ENCODE measurements at places on chromosomes 6 and 20.

GRCh38 chr6:41984623-41985022, 43.0 kb upstream of the CCND3 start:
- DNase-seq, result no peak

- DNase-seq, result no peak
Measured at GRCh38 chr6:170313716-170314295, 7.2 kb downstream of the FAM120B start.

DNA sequence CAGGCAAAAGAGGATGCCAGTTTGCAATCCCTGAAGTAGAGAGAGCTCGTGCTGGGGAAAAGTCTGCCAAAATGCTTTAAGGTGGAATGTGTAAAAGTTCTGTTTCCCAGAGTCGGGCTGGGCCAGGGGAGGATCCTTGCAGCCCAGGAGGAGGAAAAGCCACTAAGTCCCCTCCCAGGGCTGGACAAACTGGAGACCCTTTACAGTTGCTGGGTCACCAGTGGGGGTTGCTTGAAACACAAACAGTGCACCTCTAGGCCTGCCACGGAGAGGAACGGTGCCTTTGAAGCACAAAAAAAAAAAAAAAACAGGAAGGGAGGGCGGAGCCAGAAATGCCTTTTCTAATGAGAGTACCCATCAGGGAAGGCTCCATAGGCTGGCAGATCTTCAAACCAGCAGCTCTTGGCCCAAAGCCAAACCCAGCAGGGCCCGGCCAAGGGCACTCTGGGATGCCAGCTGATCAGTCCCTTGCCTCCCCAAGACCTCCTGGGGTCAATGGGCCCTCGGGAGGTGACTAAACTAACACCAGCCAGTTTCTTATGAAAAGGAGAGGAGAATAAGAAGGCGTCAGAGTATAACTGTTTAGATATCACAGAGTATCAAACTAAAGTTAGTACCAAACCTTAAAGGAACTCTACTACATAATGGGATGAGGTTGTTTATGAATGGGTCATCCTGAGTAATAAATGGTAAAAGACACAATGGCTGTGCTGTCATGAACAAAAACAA, 23.7 kb downstream of the HLA-A start:
- peak; percentile 90 for DNase-seq

GRCh38 chr6:63589952-63590411, 17.7 kb downstream of the LOC128125822 start:
- no peak for DNase-seq

GRCh38 chr20:48096957-48097890, 311.9 kb upstream of the SULF2 start:
- DNase-seq, result peak; percentile 17

GRCh38 chr6:18742406-18742805, 355.3 kb downstream of the RNF144B start:
- DNase-seq, result no peak

DNA sequence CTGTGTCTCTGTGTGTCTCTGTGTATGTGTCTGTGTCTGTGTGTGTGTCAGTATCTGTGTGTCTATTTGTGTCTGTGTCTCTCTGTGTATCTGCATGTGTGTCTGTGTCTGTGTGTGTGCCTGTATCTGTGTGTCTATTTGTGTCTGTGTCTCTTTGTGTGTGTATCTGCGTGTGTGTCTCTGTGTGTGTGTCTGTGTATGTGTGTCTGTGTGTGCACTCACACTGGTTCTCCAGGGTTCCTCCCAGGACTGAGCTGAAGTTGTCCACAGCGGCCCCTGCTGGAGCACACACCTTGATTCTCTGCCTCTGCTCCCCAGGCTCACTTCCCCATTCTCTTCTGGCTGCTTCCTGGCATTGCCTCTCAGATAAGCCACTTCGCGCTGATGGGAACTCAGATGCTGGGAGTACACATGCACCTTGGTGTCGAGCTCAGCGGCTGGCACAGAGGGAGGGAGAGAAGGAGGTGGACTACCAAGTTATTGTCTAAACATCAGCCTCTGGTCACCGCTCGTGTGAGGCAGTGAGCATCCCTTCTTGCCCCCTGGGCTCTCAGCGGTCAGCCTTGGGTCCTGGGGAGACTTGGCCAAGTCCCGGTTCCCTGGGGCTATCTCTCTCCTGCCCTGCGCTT, 104.9 kb upstream of the NXT1 start:
- DNase-seq, result peak; percentile 30

DNA sequence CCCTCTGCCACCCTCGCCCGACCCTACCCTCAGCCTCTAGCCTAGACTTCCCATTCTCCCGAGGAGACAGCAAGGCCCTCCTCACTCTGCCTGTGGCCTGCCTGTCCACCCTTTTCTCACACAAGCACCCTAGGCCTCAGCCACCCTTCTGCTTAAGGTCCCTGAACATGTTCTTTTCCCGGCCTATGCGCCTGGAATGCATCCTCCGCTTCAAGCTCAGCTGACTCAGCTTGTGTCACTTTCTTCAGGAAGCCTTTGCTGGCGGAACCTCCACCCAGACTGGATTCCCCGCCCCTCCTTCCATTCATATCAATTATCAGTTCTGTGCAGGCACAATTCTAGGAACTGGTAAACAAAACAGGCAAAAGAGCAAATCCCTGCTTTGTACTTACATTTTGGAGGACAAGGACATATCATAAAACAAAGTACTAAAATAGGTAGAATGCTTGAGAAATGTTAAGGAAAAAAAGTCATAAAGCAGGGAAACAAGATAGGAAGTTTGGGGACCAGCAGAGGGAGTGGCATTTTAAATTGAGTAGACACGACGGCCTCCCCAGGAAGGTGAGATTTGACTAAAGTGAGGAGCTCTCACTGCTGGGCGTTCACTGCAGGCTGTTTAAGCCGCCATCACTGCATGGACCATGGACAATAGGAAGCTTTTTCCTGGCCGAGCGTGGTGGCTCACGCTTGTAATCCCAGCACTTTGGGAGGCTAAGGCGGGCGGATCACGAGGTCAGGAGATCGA, 17.9 kb upstream of the SNHG17 start:
- no peak for DNase-seq

GRCh38 chr20:1565461-1565860, 8.0 kb upstream of the SIRPD start:
- DNase-seq, result no peak

GRCh38 chr6:161085246-161085645, 93.7 kb downstream of the MAP3K4 start:
- no peak for DNase-seq

- DNase-seq, result no peak
Measured at GRCh38 chr6:41236276-41236675, 8.1 kb downstream of the TREML4 start.

- DNase-seq, result no peak
Measured at GRCh38 chr6:64497634-64498033, 862.0 kb downstream of the PHF3 start.

- peak; percentile 31 for DNase-seq
Measured at GRCh38 chr6:4253604-4254231, 118.3 kb upstream of the ECI2 start.

- DNase-seq, result no peak
Measured at GRCh38 chr20:58633161-58634053, 17.7 kb upstream of the STX16 start.

DNA sequence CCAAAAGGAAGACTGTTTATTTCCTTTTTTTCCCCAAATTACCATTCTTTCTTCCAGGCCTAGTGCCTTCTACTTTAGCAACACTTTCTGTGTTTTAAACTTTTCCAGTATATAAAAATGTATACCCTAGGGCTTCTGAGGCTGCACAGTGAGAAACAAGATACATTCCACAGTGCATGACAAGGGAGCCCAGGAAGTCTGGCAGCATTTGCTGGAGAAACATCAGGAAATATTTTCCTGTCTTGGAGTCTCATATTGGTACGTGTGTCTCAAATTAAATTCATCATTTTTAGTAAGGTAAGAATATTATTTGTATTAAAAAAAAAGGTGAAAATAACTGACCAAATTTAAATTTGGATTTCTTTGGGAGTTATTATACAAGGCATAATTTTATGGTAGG, 662.6 kb downstream of the RFPL4B start:
- DNase-seq, result no peak

DNA sequence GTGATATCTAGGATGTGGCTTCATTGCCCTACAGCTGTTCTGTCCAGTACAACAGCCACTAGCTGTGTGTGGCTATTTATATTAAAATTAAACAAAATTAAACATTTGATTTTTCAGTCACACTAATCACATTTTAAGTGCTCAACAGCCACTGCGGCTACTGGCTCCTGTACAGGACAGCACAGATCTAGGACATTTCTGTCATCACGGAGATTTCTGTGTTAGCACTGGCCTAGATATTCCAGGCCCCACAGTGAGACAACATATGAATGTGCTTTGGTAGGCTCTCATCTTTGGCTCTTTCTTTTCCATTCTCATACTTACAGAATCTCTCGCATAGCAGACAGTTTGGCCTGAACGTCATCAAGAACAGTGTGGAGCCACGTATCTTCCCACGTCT, 48.4 kb upstream of the ZBTB24 start:
- DNase-seq, result no peak

DNA sequence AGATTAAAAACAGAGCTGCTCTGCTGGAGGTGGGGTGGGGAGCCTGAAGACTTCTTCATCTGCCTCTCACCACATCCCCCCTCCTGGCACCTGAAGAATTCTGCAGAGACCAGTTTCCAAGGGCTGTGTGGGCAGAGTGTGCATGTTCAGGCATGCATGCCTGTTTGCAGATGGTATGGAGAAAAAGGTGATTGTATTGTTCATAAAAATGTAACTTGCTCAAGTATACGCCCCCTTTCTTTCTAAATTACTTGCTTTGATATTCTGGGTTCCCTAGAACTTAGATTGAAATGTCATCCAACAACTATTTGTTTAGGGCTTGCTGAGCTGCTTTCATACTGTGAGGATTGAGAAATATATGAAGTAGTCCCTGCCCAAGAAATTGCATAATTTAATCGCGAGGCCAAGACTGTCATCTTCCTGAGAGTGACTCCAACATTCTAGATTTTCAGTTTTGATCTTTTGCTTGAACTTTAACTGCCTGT, 83.6 kb downstream of the LCA5 start:
- DNase-seq, result no peak

DNA sequence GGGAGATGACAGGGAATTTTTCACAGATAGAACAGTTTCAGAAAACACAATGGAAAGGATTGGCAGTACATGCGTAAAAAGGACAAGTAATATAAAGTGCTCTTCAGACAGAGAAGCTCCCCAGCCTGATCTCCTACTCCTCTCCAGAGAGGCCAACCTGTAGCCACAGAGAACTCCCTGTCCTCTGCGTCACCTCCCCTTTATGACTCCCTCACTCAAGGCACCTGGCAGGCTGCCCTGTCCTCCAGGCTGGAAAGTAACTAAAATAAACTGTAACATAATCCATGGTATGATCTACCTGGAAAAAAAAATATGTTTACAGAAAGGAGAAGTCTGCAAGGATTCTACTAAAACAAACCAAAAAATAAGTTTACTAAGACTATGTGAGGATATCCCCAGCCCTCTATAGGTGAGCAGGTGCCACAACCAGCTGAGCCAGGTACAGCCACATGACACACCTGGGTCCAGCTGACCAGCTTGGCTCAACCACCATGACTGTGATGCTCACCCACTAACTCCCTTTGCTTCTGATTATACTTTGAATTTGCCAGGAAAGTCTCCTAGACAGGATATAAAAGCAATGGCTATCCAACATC, 29.2 kb downstream of the MBOAT1 start:
- no peak for DNase-seq

DNA sequence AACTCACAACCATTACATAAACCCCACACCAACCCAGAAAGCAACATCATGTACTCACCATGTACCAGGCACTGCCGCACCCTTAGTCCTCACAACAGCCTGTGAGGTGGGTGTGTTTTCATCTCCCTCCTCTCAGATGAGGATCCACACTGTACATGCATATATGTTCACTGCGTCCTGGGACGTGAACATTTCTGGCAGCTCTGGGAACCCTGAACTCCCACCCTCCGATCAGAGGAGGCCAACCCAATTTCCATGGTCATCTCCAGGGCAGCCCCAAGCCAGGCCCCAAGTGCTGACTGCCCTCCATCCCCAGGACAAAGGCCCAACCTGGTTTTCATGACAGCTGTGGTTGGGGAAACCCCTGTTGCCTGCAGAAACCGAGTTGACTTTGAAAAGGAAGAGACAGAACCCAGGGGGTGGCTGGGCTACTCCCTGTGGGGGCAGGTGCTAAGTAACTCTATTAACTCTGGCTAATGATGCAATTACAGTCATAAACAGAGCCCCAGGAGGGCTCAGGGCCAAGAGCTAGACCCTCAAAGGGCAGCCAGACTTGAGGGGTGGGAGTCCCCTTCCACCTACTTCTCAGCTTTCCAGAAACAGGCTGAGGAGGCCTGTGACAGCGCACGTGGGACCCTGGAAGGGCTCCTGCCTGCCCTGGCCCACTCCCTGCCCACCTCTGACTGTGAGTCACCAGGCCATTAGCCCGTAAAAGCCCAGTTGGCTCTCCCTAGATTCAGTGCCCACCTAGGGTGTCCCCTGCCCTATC, 2.6 kb downstream of the TFEB start:
- DNase-seq, result peak; percentile 70

- DNase-seq, result no peak
Measured at GRCh38 chr6:52491203-52492069, 71.3 kb downstream of the EFHC1 start.

GRCh38 chr6:27133281-27134227, 113.9 kb upstream of the PRSS16 start:
- no peak for DNase-seq

- DNase-seq, result no peak
Measured at GRCh38 chr6:50610562-50610961, 102.8 kb upstream of the TFAP2D start.

DNA sequence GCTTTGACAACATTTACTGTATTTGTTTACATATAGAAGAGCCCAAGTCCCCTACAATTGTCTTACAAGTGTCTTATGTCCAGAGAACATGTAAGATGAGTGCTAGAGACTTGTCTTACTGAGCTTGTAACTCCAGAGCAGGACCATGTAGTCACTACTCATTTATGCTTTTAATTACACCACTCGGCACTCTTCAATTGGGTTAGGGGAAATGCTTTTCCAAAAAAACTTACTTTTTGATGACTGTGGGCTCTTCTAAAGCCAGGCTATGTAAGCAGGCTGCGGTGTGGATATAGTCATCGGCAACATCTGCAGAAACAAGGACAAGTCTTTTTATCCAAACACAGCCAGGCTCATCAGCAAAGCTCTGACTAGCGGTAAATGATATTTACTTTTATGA, 18.7 kb downstream of the SNX5 start:
- no peak for DNase-seq

GRCh38 chr6:114940181-114940580, 597.4 kb upstream of the HS3ST5 start:
- DNase-seq, result no peak
